Hepatocyte (in vitro differentiated cells): ENCODE measurements at places on chromosomes 6 and 20. TPM values are rescaled to one million over a fixed set of nuclear protein-coding genes. Genes with fewer than 3 reads are reported as not detected.

SLCO4A1 gene
- polyA plus RNA-seq, result 87.3 and 99.0 TPM in 2 replicates

AGPAT1 gene
- 67.6 and 71.4 TPM in 2 replicates for polyA plus RNA-seq

HLA-DQA2 gene
- polyA plus RNA-seq, result not detected in 2 replicates

TP53TG5 gene
- 0.23 TPM in 1 of 2 replicates, not detected in the other for polyA plus RNA-seq

HLA-DOA gene
- polyA plus RNA-seq, result 0.79 and 0.83 TPM in 2 replicates

SLC35D3 gene
- 0.12 TPM in 1 of 2 replicates, not detected in the other for polyA plus RNA-seq

PHACTR1 gene
- 3.0 and 6.1 TPM in 2 replicates for polyA plus RNA-seq

DNA sequence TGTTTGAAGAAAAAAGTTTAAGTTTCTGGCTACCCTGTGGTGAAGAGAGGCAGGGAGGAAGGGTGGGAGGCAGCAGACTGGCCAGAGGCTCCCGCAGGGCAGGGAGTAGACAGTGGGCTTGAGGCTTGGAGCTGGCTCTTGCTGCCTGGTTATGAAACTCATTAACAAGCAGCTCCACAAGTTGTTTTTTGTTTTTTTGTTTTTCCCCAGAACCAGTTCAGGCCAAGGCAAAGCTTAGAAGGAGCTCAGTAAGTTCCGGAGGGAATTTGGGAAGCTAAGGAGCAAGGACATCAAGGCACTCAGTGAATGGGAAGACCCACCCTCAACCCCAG lies 4.0 kb downstream of the DLL1 start:
- no peak for DNase-seq

DNA sequence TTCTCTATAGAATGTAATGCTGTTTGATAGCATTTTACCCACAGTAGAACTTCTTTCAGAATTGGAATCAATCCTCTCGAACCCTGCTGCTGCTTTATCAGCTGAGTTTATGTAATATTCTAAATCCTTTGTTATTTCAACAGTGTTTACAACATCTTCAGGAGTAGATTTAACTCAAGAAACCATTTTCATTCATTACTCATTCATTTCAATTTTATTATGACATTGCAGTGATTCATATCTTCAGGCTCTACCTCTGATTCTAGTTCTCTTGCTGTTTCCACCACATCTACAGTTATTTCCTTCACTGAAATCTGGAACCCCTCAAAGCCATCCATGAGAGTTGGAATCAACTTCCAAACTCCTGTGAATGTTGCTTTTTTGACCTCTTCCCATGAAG lies 93.7 kb downstream of the ZFAND3 start:
- no peak for DNase-seq

GRCh38 chr6:143222310-143222709 lies 161.6 kb downstream of the AIG1 start:
- DNase-seq, result no peak

DNA sequence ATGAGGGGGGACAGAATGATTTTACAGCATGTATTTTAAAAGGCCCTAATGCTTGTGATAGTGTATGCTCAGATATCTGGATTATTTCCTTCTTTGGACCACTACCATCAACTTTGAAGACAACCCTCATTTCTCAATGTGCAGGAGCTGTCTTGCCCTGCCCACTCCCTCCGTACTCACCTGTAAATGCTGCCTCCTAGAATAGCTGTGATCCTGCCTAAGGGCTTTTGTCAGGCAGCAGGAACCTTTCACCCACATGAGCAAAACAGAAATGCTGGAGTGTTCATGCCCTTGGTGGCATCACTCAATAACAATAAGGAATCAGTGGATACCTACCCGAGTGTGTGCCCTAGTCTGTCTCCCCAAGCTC lies 723.6 kb upstream of the FLRT3 start:
- DNase-seq, result no peak

GRCh38 chr20:10537850-10538480 lies 102.9 kb downstream of the SLX4IP start:
- DNase-seq, result no peak

DNA sequence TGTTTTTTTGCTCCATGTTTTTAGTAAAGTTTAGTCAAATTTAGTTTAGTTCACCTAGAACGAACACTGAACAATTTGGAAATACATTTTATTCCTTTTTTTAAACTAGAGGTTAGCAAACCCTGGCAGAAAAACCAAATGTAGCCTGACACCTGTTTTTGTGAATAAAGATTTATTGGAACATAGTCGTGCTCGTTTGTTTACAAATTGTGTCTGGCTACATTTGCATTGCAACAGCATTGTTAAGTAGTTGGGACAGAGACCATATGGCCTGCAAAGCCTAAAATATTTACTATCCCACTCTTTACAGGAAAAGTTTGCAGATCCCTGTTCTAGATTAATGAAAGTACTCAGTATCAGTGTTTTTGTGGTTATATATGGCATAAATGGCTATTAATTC lies 56.9 kb downstream of the CD109 start:
- DNase-seq, result no peak

DNA sequence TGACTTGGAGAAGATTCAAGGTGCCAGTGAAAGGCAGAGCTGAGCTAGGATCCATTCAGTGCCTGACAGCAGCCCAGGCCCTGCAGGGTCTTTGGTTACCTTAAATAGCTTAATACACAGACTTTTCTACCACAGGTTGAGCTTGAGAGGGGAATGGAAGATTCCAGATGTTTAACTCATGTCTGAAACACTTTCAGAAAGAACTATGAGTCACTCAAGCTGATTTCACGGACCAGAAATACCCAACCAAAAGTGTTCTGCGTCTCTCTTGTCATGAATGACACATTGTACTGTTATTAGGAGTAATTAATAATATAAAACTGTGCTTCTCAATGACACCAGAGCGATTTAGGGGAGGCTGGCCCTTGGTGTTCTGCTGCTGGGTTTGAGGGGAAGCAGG lies 6.4 kb upstream of the PMEPA1 start:
- no peak for DNase-seq

- no peak for DNase-seq
Observed at GRCh38 chr6:45658958-45659357, 281.2 kb upstream of the SUPT3H start.

DNA sequence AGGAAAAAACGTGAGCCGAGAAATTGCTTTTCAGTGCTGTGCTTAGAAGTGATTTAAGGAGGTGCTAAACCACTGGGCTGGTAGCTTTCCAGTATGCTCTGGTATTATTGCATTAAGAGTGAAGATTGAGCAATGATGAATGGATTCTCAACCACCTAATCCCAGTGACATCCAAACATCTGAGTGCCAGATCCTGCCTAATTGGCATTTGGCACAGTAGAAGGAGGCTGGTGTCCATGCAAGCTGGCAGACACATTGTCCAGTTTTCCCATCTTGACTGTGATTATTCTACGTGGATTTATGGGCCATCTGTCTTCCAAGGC lies 398.0 kb upstream of the PLCB4 start:
- DNase-seq, result no peak

- DNase-seq, result peak; percentile 34
Observed at GRCh38 chr20:32190616-32191415, 16.7 kb downstream of the PLAGL2 start.

- DNase-seq, result peak; percentile 10
Observed at GRCh38 chr6:45420083-45420908, 42.6 kb upstream of the SUPT3H start.

- peak; percentile 63 for DNase-seq
Observed at GRCh38 chr6:81751388-81752083, 945 bp downstream of the TENT5A start.

GRCh38 chr6:122818866-122819265 lies 29.8 kb downstream of the SMPDL3A start:
- no peak for DNase-seq

DNA sequence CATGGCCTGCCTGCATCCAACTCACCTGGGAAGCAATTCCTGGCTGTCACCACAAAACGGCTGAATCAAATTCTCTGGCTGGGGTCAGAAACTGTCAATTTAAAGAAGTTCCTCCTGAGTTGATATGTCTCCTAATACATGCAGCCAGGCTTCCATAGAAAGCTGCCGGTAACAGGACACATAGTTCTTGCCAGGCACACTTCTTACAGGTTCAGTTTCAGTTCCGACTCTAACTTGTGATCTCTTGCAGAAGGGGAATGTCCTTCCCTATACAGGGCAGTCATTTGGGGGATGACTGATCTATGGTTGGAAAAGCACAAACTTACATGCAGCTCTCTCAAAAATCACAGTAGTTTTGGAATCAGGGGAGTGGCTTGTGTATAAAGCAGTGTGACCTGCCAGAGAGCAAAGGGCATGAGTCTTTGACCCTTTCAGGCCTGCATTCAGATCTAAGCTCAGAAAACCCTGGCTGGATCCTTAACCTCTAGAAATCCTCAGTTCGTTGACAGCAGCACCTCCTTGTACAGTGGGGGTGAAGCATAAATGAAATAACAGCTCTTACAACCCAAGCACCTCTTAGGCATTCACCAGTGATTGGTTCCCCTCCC lies 195.6 kb downstream of the SCP2D1 start:
- DNase-seq, result no peak
